ENCODE measurements at places on chromosomes 3 and 15.

DNA sequence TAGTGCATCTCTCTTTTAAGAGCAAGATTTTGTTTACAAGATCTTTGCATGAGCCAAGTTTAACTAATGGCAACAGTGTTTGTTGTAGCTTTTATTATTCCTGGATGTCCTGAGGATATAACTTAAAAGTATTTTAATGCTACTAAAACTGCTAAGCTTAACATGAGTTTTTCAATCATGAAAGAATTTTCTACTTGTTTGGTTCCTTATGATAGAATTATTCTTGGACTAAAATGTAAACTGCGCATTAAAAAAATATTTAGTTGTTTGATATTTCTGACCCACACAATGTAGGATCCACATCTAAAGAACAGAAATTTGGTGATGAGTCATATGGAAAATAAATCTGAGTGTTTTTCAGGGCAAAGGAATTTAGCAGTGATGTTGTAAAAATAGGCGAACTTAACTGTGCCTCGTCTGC lies 70.8 kb downstream of the RAP2B start:
- DNase-seq: peak; percentile 67

GRCh38 chr3:187368251-187369088 lies at the start of gene RTP4:
Gene RTP4, plus strand, starts transcription at chr3:187368385. Its CDS starts 57 bp downstream, at chr3:187368442.
- peak; percentile 65 for DNase-seq

DNA sequence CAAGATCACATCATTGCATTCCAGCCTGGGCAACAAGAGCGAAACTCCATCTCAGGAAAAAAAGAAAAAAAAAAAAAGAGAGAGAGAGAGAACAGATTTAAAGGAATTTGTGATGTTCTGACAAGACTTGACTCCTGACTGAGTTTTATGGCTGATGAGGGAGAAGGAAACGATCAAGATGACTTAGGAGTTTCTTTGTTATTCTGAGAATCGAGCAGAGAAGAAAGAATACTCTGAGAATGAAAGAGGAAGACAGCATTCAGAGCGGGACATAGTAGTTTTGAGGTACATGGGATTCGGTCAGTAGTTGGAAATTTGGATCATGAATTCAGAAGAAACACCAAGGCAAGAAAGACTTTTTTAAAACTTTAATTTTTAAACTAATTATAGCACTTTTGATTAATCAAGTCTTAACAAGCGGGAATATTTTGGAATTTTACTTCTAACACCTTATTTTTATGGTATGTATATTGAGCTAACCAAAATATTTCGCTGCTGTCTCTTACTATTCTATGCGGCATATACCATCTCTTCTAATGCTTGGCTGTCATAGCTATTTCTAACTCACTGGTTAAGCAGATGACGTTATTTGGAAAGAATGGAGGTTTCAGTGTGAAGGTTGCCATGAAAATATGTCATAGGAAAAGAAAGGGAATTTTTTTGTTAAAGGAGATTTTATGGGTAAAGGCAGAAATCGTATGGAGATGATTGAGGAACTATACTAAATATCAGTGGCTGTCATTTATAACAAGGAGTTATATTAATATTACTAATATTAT lies 644.1 kb downstream of the RBMS3 start:
- DNase-seq: peak; percentile 53

GRCh38 chr15:51938286-51938685 lies 33.3 kb downstream of the LEO1 start:
- DNase-seq: no peak

DNA sequence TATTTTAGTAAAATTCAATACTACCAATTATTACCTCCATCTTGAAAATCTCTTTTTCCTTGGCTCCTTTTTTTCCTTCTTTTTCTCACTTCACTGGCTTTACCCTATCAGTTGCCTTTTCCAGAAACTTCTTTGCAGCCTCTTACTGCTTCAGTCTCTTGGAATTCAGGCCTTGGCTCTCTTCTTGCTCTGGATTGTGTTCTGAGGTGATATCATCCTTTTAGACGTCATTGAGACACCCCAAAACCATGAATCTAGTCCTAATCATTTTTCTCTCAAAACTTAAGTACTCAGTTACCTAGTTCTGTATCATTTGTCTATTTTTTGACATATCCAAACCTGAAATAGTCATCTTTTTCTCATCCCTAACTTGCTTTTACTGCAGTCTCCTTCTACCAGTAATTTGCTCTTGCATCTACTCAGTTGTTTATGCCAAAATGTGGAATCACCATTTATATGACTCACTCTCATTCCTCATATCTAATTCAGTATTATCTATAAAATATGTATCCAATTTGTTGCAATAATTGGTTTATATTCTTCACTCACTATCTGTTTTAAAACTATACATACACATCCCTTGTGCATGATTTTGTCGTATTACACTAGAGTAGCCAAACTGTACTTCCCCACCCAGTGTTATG lies 703.2 kb upstream of the CCDC54 start:
- DNase-seq: no peak

DNA sequence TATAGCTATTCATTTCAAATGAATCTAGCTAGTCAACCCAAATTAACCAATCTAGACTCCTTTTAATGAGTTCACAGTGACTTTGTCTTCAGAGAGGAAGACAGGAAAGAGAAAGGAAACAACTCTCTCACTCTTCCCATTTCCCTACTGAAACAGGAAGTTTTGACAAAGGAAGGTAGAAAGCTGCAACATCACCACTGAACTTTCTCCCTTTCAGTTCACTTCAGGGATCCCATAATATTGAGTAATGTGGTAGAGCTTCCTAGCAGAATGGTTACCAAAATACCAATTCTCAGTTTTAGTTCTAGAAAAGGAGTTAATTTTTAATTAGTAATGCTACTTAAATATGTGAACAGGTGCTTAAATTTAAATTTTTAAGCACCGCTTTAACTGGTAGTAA lies 7.5 kb downstream of the VPS13C start:
- no peak for DNase-seq

DNA sequence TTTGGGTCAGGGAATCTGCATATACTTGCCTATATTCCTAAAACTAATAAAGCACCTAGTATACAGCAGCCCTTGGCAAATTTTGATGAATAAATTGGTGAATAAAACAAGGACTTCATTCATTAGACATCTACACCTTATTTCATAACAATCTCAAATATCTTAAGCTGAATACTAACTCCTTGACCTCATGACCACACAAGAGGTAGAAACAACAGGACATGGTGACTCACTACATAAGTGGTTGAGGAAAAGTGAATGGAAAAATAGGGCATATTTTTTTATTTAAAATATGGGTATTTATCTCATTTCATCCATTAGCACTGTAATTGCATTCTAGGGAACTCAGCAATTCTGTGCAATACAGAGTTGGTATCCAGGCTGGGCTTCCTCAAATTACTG lies 7.8 kb upstream of the STAC start:
- DNase-seq: no peak

GRCh38 chr15:25670621-25671020 lies 192.5 kb downstream of the ATP10A start:
- DNase-seq: no peak

GRCh38 chr15:28014623-28015200 lies 84.4 kb downstream of the OCA2 start:
- DNase-seq: no peak

- DNase-seq: no peak
Observed at GRCh38 chr15:43268111-43269105, 1.7 kb upstream of the TGM5 start.

DNA sequence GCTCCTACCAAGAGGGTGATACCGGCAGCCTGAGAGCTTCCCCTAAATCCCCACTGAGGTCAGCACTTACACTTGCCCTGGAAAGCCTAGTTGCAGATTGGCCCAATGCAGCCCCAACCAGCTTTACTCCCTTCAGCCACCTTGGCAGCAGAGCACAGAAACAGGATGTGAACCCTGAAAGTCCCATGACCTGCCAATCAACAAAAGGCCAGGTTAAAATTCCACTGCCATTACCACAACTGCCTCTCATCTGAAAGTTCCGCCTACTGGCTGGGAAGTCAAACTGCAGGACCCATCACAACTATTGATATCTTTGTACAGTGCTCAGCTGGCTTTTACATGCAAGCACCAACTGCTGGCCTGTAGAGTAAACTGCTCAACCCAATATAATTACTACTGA lies 156.2 kb downstream of the ZMAT3 start:
- DNase-seq: no peak

GRCh38 chr15:94107652-94108051 lies 123.7 kb upstream of the MCTP2 start:
- DNase-seq: no peak

- DNase-seq: peak; percentile 63
Observed at GRCh38 chr15:95770196-95770595, 560.3 kb upstream of the NR2F2 start.

- DNase-seq: no peak
Observed at GRCh38 chr3:30711151-30711550, 104.8 kb downstream of the TGFBR2 start.

GRCh38 chr15:101135532-101136166 lies 116.2 kb downstream of the CHSY1 start:
- DNase-seq: no peak

DNA sequence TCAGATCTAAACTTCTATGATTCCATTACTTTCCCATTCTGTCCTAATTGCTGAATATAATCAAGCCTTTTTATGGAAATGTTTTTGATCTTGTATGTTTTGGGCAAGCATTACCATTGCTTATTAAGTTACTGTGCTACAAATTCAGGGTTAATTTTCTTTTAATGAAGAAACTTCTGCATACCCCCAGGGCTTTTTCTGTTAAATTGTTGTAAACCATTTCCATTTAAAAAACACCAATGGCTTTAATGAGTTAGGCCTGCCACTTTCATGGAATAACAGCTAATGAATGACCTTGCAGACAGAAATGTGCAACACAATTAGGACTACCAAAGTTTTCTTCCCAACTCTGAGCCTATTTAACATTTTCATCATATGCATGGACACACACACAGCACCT lies 150.0 kb downstream of the DIPK2A start:
- no peak for DNase-seq

DNA sequence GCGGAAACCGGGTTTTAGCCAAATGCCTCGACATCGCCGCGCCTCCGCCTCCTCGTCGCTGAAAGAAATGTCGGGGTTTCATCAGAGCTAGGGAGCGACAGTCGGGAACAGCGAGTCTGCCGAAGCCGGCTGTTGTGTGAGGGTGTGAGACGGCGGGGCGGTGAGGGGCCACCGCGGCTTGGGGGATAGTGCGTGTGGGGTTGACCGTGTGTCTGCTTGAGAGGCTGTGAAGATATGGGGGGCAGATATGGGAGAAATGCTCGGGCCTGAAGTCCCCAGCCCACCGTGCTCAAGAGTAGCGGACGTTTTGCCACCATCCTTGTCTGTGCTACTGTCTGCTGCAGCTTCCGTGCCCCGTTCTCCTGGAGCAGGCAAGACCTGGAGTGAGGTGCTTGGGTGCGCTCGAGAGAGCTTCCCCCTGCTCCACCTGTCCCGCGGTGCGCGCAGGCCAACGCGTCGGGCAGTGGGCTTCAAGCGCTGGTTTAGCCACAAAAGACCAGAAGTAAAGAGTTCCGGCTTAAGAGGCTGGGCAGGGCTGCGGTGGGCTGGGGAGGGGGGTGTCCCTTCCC lies 716 bp upstream of the ISLR2 start:
- DNase-seq: no peak

GRCh38 chr3:42960282-42960681 lies 18.8 kb upstream of the GASK1A start:
- peak; percentile 9 for DNase-seq

GRCh38 chr3:194314388-194315068 lies 36.6 kb downstream of the CPN2 start:
- no peak for DNase-seq

GRCh38 chr3:186930143-186930640 lies at the start of gene ST6GAL1:
Gene ST6GAL1, plus strand, starts transcription at chr3:186930526. Its CDS starts 112,178 bp downstream, at chr3:187042704.
- peak; percentile 66 for DNase-seq

- DNase-seq: no peak
Observed at GRCh38 chr3:102810937-102811336, 376.1 kb downstream of the ZPLD1 start.

DNA sequence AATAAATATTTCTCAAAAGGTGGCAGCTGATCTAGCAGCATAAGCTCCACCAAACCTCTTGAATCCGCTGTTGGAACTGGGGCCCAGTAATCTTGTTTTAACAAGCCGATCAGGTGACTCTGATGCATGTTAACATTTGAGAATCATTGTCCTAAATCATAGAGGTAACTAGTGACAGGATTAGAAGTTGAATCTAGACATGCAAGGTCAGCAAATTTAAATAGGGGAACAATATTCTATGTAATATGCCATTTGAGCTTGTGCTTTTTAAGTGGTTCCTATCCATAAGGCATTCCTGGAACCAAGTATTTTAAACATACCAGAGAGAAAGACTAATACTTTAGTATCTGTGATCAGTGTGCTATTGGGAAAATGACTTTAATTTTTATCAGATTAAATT lies 412.8 kb downstream of the PYDC2 start:
- DNase-seq: no peak

GRCh38 chr3:48672522-48672921 lies 9.8 kb upstream of the CELSR3 start:
- no peak for DNase-seq

- DNase-seq: no peak
Observed at GRCh38 chr15:92095693-92096092, 242.2 kb downstream of the SLCO3A1 start.

GRCh38 chr3:36923981-36924743 lies 20.7 kb downstream of the TRANK1 start:
- no peak for DNase-seq

GRCh38 chr3:149620291-149621020 lies 37.4 kb downstream of the WWTR1 start:
- DNase-seq: peak; percentile 61

GRCh38 chr3:56314842-56315241 lies 153.4 kb downstream of the ERC2 start:
- DNase-seq: peak; percentile 62

- no peak for DNase-seq
Observed at GRCh38 chr3:132239587-132239986, 77.6 kb upstream of the ACP3 start.

GRCh38 chr3:15341030-15341726 lies 8.8 kb upstream of the SH3BP5 start:
- no peak for DNase-seq
